Activated CD4-positive, alpha-beta T cell treated with anti-CD3 and anti-CD28 coated beads, Interleukin-2, amount 50 U/mL, for 48 hours (primary cell): ENCODE measurements at places on chromosomes 3 and 15.
A peak's percentile ranks its signal among the peaks of the same experiment; 100 is the strongest.

GRCh38 chr3:142215106-142215505 is 10.3 kb downstream of the GK5 start:
- no peak for DNase-seq

GRCh38 chr3:158725348-158726011 is 6.8 kb downstream of the RARRES1 start:
- no peak for DNase-seq

- no peak for DNase-seq
These were observed 4.8 kb downstream of the FBLN2 start for GRCh38 chr3:13553686-13554085.

DNA sequence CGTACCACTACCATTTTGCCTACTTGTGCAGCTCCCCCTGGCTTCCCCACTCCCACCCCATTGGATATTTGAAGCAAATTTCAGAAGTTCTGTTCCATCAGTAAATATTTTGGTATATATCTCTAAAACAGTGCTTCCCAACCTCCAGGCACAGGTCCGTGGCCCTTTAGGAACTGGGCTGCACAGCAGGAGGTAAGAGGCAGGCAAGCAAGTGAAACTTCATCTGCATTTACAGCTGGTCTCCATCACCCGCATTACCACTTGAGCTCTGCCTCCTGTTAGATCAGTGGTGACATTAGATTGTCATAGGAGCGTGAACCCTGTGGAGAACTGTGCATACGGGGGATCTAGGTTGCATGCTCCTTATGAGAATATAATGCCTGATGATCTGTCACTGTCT is 97.2 kb upstream of the LRRFIP2 start:
- DNase-seq: no peak

DNA sequence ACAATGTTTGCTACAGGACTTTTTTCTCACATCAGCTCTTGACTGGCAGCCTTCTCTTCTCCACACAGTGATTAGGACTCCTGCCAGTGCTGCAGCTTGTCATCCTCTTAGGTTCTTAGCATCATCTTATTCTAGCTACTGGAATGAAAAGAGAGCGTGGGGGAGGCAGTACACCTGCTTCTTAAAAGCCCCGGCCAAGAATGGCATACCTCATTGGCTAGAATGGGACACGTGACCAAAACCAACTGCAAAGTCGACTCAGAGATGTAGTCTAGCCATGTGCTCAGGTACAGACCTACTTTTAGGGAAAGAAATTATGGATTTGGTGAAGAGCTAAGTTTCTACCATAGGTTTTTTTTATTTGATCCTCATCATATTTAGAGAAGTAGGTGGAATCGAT is 44.1 kb downstream of the RARB start:
- DNase-seq: no peak

GRCh38 chr3:13248640-13249039 is 171.5 kb downstream of the NUP210 start:
- no peak for DNase-seq

- DNase-seq: no peak
These were observed 103.8 kb downstream of the NR1D2 start for GRCh38 chr3:24048843-24049242.

DNA sequence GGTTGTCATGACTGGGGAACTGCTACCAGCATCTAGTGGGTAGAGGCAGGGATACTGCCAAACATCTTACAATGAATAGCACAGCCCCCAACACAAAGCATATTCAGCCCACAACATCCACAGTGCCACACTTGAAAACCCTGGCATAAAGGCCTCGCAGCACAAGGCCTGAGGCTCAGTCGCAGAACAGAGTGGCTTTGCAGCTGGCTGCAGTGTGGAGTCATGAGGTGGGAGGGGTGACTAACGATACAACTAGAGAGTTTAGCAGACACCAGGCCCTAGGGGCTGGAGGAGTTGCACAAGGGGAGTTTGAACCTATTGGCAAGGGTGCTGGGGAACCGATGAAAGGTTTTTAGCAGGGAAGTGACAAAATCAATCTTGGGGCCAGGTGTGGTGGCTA is 32.1 kb downstream of the GRK7 start:
- peak; percentile 19 for DNase-seq

DNA sequence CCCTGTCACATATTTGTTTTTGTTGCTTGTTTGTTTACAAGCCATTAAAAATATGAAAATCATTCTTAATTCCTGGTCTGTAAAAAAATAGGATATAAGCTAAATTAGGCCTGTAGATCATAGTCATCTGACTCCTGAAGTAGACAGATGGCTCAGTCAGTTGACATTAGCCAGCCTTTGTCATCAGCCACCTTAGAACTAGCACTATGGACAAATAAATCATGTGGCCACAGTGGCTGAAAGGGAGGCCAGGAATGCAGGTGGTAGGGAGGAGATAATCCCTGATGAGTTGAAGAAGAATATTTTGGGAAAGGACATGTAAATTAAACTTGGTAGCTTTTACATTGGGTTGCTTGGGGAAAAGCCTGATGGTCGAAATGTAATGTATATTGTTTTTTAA is 1544.9 kb downstream of the SI start:
- no peak for DNase-seq

DNA sequence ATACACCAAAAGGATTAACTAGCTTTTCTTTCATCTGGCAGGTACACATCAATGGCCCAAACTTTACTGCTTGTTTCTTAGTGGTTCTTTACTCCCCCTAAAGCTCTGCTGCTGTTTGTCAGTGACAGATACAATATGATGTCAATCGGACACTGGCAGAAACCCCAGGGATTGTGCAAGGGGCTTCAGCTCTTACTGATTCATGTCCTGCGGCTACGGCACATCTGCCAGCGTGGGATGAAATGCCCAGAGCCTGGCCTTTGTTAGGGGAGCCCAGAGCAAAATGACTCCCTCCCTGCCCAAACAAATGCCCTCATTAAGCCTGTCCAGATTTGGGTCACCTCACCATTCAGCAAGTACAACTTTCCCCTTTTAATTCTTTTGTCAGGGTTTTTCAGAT is 28.3 kb downstream of the SRP14 start:
- no peak for DNase-seq

DNA sequence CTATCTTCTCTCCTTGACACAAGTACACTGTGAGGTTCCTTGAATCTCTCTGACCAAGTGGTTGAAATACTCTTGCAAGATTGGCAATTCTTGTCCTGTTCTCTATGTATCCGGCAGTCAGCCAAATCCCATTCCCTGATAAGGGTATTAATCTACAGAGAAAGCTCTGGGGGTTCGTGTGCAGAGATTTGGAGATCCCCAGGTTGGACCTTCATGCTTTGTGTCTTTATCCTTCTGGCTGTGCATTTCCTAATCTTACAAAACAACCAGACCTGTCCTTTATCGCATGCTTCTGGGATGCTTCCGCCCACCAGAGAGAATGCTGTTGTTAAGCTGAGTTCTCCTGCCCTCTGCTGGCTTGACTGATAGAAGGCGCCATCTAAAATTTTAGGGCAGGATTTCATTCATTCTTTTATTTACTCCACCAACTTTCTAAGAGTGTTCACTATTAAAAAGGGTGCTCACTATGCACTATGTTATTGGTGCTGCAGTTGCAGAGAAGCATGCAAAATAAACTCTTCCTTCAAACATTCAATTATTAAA is 8.6 kb upstream of the SST start:
- DNase-seq: peak; percentile 51

- no peak for DNase-seq
These were observed 71.3 kb upstream of the LRTM1 start for GRCh38 chr3:54999159-54999558.

- no peak for DNase-seq
These were observed 24.1 kb downstream of the WDR48 start for GRCh38 chr3:39075910-39076309.

GRCh38 chr3:146899171-146899570 is 294.0 kb upstream of the PLSCR5 start:
- DNase-seq: no peak

DNA sequence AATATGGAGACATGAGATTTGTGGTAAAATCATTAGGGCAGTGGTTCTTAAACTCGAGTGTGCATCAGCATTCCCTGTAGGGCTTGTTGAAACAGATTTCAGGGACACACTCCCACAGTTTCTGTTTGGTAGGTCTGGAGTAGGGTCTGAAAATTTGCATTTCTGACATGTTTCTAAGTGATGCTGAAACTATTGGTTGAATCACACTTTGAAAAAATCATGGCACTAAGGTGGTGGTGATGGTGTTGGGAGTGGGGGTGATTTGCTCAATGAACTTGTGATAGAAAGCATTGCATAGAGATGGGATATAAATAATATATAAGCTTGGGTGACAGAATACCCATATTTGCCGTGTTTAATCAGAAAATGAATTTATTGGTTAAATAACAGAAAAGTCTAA is 11.3 kb downstream of the MITF start:
- no peak for DNase-seq

DNA sequence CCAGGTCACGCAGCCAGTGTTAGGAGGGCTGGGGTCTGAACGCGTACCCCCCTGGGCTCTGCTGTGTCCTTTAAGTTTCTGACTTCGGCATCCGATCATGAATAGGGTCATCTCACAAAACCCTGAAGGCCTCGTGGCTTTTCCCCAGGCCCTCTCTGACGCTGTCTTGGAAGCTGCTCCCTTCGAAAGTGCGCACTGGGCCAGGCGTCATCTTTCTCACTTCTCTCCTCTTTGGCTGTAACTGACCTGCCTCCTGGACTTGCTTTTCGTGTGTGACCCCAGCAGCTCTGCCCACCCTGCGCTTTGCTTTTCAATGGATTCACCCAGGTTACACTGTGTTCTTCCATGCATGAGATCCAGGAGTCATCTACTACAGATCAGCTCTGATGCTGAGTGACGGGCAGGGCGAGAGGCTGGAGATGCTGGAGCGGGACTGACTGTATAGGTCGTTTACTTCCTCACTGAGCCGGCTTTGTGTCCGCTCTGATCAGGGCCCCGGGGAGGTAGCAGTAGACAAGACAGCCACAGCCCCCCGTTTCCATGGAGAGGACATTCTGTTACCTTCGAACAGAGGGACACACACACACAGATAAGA is 45.0 kb upstream of the PCSK6 start:
- DNase-seq: no peak
